Small intestine (tissue), 16 donors: ENCODE measurements at places on chromosomes 1 and 21. TPM values are rescaled to one million over a fixed set of nuclear protein-coding genes. Genes with fewer than 3 reads are reported as not detected.

CCDC27 gene
- polyA plus RNA-seq = 0.06 TPM

EIF2D gene
- polyA plus RNA-seq = 40.8 TPM

RNF115 gene
- polyA plus RNA-seq = 3.4 TPM

DNA sequence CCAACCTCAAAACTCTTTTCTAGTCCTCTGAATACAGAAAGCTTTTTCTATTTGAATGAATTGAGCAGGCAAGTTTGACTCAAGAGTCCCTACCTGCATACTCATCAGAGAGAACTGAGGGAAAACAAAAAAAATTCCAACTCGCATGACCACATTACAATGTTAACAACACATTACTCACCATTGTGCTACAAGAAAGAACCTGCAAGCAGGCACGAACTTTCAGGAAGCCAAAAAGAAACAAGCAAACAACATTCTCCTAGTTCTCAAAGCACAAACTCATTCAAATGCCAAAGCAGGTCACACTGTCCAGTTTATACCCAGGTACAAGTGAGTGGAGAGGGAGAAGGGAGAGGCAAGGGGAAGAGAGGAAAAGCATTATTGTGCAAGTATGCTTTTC lies 14.6 kb downstream of the OTUD7B start:
- H3K27ac ChIP-seq = no peak overlapping the region
- no peak overlapping the region for H3K4me3 ChIP-seq
- H3K36me3 ChIP-seq = peaks cover 4% of the 10 kb centered on the region
- no peaks in the 10 kb centered on the region for H3K4me1 ChIP-seq

FCRLB gene
- polyA plus RNA-seq = 0.96 TPM

LRRIQ3 gene
- 1.0 TPM for polyA plus RNA-seq

GRCh38 chr1:235429143-235429542 lies 61.9 kb downstream of the TBCE start:
- no peak for DNase-seq
- H3K27ac ChIP-seq = no peak overlapping the region
- H3K36me3 ChIP-seq = peaks cover 32% of the 10 kb centered on the region
- no peaks in the 10 kb centered on the region for H3K27me3 ChIP-seq
- no peaks in the 10 kb centered on the region for H3K4me1 ChIP-seq

SAMD13 gene
- 4.3 TPM for polyA plus RNA-seq

- H3K4me1 ChIP-seq = no peaks in the 10 kb centered on the region
- no peaks in the 10 kb centered on the region for H3K36me3 ChIP-seq
- no peaks in the 10 kb centered on the region for H3K27me3 ChIP-seq
- no peak overlapping the region for H3K27ac ChIP-seq
- H3K4me3 ChIP-seq = no peak overlapping the region
Observed at GRCh38 chr1:185661971-185662370, 72.2 kb upstream of the HMCN1 start.

NBPF11 gene
- polyA plus RNA-seq = 4.5 TPM

- H3K4me1 ChIP-seq = no peaks in the 10 kb centered on the region
- no peak overlapping the region for H3K4me3 ChIP-seq
- H3K36me3 ChIP-seq = no peaks in the 10 kb centered on the region
- no peak for DNase-seq
- no peaks in the 10 kb centered on the region for H3K27me3 ChIP-seq
Observed at GRCh38 chr1:111745675-111746613, 6.7 kb upstream of the INKA2 start.

- H3K4me1 ChIP-seq = no peaks in the 10 kb centered on the region
- no peak overlapping the region for H3K4me3 ChIP-seq
- no peak for DNase-seq
Observed at GRCh38 chr1:162026881-162027280, 3.2 kb upstream of the OLFML2B start.

GRCh38 chr21:25995278-25995677 lies 175.3 kb downstream of the APP start:
- H3K27ac ChIP-seq = no peak overlapping the region
- H3K4me1 ChIP-seq = peaks cover 5% of the 10 kb centered on the region
- no peak for DNase-seq
- H3K4me3 ChIP-seq = no peak overlapping the region
- H3K36me3 ChIP-seq = no peaks in the 10 kb centered on the region

GRCh38 chr1:91792489-91793071 lies 93.4 kb downstream of the TGFBR3 start:
- peak overlapping the region; percentile 22 for H3K27ac ChIP-seq
- no peak for DNase-seq
- H3K4me1 ChIP-seq = peaks cover 8% of the 10 kb centered on the region
- no peaks in the 10 kb centered on the region for H3K27me3 ChIP-seq
- H3K36me3 ChIP-seq = no peaks in the 10 kb centered on the region

DNA sequence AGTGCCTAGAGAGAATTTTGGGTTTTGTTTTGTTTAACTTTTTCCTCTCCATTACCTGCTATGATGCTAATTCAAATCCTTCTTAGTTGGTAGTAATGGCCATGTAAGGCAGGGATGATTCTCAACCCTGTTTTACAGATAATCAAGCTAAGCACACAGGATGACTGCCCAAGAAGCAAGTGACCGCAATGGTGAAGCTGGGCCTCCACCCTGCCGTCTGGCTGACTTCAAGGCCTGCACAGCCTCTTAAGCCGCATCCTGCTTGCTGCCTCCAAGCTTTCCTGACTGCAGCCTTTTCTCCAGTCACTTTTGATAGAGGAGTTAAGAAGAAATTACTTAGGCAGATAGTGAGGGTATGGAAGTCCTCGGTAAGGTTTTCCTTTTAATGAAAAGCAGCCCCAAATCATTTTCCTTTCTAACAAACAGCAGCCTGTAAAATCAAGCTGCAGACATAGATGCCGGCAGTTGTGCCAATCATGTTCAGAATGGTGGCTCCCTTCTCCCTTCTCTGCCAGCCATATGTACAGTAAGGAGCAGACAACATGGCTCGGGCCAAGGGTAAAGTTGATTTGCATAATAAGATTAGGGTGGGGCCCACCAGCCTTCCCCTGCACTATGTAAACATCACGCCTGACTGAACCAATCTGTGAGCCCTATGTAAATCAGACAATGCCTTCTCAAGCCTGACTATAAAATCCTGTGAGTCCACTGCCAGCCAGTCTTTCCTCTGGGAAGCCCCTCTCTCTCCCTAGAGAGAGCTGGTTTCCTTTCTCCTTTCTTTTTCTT lies 8.8 kb upstream of the CTBS start:
- DNase-seq = peak; percentile 31
- H3K27ac ChIP-seq = no peak overlapping the region
- no peaks in the 10 kb centered on the region for H3K36me3 ChIP-seq
- H3K27me3 ChIP-seq = no peaks in the 10 kb centered on the region

DNA sequence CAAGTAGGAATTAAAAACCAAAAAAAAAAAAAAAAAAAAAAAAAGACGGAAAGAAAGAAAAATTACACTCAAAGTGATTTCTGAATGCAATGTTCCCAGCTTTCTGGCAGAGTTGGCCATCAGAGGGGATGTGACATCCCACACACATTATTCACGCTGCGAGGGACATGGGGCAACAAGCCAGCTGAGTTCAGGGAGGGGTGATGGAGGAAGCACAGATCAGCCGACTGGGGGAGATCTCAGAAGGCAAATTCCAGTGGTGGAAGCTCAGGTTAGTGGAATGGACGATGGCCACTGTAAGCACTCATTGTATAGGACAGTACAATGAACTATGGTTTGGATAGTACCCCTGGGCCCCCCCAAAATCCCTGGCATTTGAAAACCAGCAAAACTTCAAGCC lies 311.9 kb downstream of the PCP4 start:
- no peak overlapping the region for H3K4me3 ChIP-seq
- H3K27me3 ChIP-seq = no peaks in the 10 kb centered on the region
- H3K4me1 ChIP-seq = no peaks in the 10 kb centered on the region
- no peaks in the 10 kb centered on the region for H3K36me3 ChIP-seq

DNA sequence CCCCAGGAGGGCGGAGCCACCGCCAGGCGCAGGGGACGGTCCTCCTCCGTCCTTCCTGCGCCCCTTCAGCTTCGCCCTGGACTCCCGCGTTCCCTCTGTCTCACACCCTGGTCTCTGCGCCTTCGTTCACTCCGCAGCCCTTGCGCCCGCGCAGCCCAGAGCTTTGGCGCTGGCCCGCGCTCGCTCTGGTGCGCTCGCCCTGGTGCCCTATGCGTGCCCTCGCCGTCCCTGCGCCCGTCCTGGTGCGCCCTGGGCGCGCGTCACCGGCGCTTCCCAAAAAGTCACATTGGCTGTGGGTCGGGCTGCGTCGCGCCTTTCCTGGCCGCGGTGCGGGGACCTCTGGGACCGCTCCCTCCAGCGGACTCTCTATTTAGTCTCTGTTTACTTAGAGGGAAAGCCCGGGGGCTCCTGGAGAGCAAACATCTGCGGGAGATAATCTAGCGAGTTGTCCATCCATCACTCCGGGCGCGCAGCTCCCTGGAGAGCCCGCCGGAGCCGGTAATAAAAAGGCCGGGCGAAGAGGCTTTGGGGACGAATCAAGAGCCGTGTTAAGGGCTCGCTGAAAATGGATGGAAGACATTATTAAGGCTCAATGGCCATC lies 178.6 kb downstream of the PRDM16 start:
- H3K4me1 ChIP-seq = peaks cover 4% of the 10 kb centered on the region
- H3K27ac ChIP-seq = peak overlapping the region; percentile 0
- peak overlapping the region; percentile 11 for H3K4me3 ChIP-seq
- DNase-seq = peak; percentile 29

DNA sequence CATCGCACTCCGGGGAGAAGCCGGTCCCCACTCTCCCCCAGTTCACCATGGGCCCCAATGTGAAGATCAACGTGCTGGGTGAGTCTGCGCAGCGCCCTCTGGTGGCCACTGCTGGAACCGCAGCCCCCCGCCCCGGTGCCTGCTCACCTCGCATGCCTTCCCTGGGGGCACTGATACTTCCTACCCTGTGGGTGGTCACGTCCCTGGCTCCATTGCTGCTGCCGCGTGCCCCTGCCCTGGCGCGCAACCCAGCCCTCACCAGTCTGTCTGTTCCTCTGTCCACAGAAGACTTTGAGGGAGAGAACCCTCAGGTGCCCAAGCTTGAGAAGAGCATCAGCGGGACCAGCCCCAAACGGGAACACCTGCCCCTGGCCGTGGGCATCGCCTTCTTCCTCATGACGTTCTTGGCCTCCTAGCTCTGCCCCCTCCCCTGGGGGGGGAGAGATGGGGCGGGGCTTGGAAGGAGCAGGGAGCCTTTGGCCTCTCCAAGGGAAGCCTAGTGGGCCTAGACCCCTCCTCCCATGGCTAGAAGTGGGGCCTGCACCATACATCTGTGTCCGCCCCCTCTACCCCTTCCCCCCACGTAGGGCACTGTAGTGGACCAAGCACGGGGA lies 7.6 kb downstream of the EFNA3 start:
- H3K27me3 ChIP-seq = no peaks in the 10 kb centered on the region
- peak overlapping the region; percentile 99 for H3K27ac ChIP-seq
- peaks cover 6% of the 10 kb centered on the region for H3K4me1 ChIP-seq

- no peaks in the 10 kb centered on the region for H3K27me3 ChIP-seq
- no peaks in the 10 kb centered on the region for H3K36me3 ChIP-seq
- no peaks in the 10 kb centered on the region for H3K4me1 ChIP-seq
- no peak overlapping the region for H3K27ac ChIP-seq
- H3K4me3 ChIP-seq = no peak overlapping the region
- DNase-seq = no peak
Observed at GRCh38 chr1:189654906-189655305, 822.8 kb downstream of the BRINP3 start.

GRCh38 chr1:47568763-47569162 lies 130.9 kb downstream of the FOXD2 start:
- no peak overlapping the region for H3K27ac ChIP-seq
- DNase-seq = no peak
- H3K4me1 ChIP-seq = peaks cover 21% of the 10 kb centered on the region
- H3K27me3 ChIP-seq = no peaks in the 10 kb centered on the region

GRCh38 chr1:218828125-218828650 lies 345.5 kb upstream of the LYPLAL1 start:
- no peak overlapping the region for H3K27ac ChIP-seq
- H3K4me1 ChIP-seq = no peaks in the 10 kb centered on the region
- H3K36me3 ChIP-seq = no peaks in the 10 kb centered on the region
- H3K4me3 ChIP-seq = no peak overlapping the region
- no peaks in the 10 kb centered on the region for H3K27me3 ChIP-seq

DNA sequence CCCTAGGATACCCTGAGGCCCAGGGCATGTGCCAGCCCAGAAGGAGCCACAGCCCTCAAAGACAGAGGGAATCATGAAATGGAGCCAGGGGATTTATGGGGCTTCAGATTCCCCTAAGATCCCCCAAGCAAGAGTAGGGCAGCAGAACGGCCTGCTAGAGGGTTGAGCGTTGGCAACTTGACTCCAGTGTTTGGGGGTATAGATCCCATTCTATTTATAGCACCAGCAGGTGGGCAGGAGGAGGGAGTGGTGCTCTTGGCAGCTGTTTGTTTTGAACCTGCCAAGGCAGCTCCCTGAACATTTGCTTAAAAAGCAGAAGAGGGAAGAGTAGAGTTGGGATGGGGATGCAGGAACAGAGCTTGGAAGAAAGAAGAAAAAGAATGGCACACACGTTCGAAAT lies 33.7 kb downstream of the GLUL start:
- no peak overlapping the region for H3K27ac ChIP-seq
- H3K36me3 ChIP-seq = no peaks in the 10 kb centered on the region
- H3K4me3 ChIP-seq = no peak overlapping the region
- H3K4me1 ChIP-seq = no peaks in the 10 kb centered on the region

GRCh38 chr1:17789926-17790325 lies 34.8 kb downstream of the ACTL8 start:
- DNase-seq = no peak
- no peaks in the 10 kb centered on the region for H3K36me3 ChIP-seq
- no peak overlapping the region for H3K4me3 ChIP-seq
- no peak overlapping the region for H3K27ac ChIP-seq
- no peaks in the 10 kb centered on the region for H3K27me3 ChIP-seq
- no peaks in the 10 kb centered on the region for H3K4me1 ChIP-seq

CRB1 gene
- polyA plus RNA-seq = 0.10 TPM

- H3K36me3 ChIP-seq = no peaks in the 10 kb centered on the region
- H3K27me3 ChIP-seq = no peaks in the 10 kb centered on the region
- no peak overlapping the region for H3K27ac ChIP-seq
- no peaks in the 10 kb centered on the region for H3K4me1 ChIP-seq
- no peak overlapping the region for H3K4me3 ChIP-seq
Observed at GRCh38 chr1:239560921-239561320, 174.6 kb downstream of the CHRM3 start.

PLA2G2D gene
- polyA plus RNA-seq = 0.41 TPM

SH2D1B gene
- 0.54 TPM for polyA plus RNA-seq

GRCh38 chr21:34973685-34974084 lies 75.4 kb downstream of the RUNX1 start:
- no peak overlapping the region for H3K4me3 ChIP-seq
- no peak overlapping the region for H3K27ac ChIP-seq
- H3K36me3 ChIP-seq = no peaks in the 10 kb centered on the region
- no peak for DNase-seq

DNA sequence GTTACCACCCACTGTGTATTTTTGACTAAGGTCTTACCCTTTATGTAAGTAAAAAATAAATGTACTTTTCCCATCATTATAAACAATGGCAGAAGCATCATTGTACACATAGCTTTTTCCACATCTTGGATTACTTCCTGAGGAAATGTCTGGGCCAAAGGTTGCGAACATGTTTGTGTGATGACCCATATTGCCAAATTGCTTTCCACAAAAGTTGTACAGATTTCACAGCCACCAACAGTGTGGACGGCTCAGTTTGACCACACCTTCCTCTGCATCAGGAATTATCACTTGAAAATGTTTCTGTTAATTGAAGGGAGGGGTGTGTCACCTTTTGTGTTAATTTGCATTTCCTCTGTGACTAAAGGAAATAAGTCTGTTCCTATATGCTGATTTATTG lies 25.7 kb downstream of the AKNAD1 start:
- H3K4me3 ChIP-seq = no peak overlapping the region
- peak overlapping the region; percentile 54 for H3K27ac ChIP-seq
- peaks cover 9% of the 10 kb centered on the region for H3K4me1 ChIP-seq
- DNase-seq = peak; percentile 6

- no peaks in the 10 kb centered on the region for H3K27me3 ChIP-seq
- H3K36me3 ChIP-seq = no peaks in the 10 kb centered on the region
- no peak for DNase-seq
Observed at GRCh38 chr1:206049919-206050600, 2.9 kb upstream of the RHEX start.
